ENCODE measurements at places on chromosomes 12 and 14.

- no peak for DNase-seq
These were observed 37.2 kb upstream of the ZNF740 start for GRCh38 chr12:53143355-53143754.

DNA sequence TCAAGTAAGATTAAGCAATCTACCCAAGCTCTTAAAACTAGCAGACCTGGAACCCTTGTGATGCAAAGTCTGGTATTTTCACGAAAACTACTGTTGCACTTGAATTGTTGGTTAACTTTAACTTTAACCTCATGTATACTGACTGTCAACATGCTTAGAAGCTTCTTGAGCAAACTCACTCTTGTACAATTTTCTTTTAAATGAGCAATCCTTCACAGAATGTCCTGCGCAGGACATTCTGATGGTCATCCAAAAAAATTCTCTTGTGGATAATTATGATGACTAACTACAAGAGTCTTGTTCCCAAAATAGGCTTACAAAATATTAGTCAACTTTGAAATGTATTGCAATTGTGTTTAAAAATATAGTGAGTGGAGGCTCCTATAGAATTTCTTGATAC lies 54.0 kb upstream of the PDE3A start:
- no peak for DNase-seq

DNA sequence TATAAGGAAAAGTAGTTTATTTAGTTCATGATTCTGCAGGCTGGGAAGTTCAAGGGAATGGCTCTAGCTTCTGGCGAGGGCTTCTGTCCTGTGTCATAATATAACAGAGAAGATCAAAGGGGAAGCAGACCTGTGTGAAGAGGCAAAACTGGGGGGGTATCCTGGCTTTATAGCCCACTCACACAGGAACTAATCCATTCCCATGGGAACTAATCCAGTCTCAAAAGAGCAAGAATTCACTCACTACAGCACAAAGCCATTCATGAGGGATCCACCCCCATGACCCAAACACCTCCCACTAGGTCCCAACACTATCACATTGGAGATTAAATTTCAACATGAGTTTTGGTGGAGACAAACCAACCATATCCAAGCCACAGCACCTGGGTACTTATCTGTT lies 6.9 kb downstream of the ALDH6A1 start:
- no peak for DNase-seq

DNA sequence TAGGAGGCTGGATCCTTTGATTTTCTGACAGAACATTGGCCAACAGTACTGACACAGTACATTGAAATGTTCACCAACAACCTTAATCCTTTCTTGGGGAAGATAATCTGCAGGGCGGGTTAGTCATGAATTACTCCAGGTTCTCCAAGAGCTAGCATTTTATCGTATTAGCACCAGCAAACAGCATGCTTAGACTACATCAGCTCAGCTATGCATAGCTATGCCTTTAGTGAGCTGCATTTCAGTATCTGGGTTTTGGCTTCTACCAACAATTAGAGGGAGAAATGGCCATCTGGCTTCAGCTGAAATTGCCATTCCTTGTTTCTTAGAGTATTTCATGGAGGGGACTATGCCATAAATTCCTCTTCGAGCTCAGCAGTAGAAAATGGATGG lies 33.8 kb downstream of the SAMD4A start:
- no peak for DNase-seq

GRCh38 chr14:61176686-61177085 lies 104.5 kb downstream of the TMEM30B start:
- DNase-seq: no peak

Data from epithelial cell of proximal tubule (primary cell).